ENCODE measurements at places on chromosomes 11 and 22.

- no peak for DNase-seq
These were observed 801.1 kb downstream of the TBC1D22A start for GRCh38 chr22:47563406-47564157.

GRCh38 chr11:121544956-121545355 is 92.2 kb upstream of the SORL1-AS1 start:
- DNase-seq: peak; percentile 12

GRCh38 chr11:76329084-76329648 is 51.8 kb downstream of the THAP12 start:
- DNase-seq: no peak

DNA sequence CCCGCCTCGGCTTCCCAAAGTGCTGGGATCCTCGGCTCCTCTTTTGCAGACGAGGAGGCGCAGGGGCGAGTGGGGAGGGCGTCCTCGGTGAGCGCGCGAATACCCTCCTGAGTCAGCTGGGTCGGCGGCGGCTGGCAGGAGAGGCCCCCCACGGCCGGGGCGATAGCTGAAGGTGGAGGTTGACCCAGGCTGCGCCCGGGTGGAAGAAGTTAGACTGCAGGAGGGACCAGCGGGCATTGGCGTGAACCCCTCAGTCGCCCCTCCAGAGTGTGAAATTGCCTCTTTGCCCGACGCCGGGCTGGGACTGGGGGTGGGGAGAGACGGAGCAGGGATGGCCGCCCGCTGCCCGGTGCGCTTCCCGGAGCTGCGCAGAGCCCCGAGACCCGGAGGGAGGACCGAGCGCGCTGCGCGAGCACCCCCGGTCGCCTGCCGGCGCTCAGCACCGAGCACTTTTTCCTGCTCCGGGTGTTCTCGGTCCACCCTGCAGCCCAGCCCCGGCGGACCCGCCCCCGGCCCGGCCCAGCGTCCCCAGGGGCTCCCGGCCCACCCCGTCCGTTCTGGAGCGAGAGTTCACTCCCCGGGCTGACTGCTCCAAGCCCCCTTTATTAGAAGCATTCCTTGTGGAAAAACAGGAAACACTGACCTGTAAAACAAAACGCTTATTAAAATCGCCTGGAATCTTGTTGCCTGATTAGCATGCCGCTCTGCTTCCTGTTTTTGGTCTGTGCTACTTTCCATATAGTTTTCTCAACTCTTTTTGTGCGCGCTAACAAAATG is 13.7 kb upstream of the CPT1A start:
- peak; percentile 27 for DNase-seq

DNA sequence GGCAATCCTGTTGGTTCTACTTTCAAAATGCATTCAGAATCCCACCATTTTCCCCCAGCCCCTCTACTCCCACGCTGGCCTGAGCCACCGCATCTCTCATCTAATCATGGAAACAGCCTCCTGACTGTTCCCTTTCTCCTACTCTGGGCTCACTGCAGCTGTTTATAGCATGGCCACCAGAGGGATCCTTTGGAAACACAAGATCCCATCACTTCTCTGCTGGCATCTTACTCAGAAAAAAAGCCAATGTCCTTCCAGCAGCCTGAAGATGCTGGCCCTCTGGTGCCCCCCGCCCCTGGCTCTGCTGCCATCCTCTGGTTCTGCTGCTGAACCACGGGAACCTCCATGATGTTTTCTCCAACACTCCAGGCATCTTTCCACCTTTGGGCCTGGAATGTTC is 11.1 kb downstream of the MS4A8 start:
- DNase-seq: no peak

Measured in activated naive CD4-positive, alpha-beta T cell treated with Interleukin-2 at 50 U/mL for 16 hours (primary cell).